ENCODE measurements at places on chromosomes 16 and 17.

GRCh38 chr17:12519956-12520594 lies 145.6 kb upstream of the MYOCD start:
- no peak for DNase-seq

DNA sequence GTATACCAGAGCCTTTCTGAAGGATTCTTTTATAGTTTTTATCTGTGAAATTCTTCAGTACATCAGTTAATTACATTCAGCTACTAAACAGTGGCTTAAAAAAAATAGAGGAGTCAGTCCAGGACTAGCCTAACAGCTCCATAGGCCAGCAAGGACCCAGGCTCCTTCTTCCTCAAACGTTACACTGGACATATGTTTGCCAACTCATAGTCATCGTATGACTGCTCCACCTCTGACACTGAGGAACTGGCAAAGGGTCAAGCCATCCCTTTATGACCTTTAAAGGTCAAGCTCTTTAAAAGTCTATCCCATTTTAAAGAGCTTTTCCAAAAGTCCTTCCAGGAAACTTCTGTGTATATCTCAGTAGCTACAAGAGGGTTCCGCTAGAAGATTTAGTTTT lies 36.6 kb downstream of the PHLPP2 start:
- no peak for DNase-seq

DNA sequence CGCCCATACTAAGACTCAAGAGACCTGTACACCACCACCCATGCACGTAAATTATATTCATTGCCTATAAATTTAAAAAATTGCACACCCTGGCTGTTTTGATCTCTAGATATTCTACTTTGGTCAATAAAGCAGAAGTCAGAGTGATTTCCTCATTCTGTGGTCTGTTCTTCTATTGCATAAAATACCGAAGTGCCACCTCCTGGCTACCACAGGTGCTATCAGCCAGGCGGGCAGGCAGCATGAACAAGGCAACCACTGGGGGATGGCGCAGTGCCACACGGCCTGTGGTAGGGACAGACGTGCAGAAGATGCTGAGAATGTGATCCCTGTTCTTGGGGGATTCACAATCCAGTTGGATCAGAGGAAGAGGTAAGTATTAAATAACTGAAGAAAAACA lies 122.3 kb downstream of the CDK5R1 start:
- peak; percentile 58 for DNase-seq

DNA sequence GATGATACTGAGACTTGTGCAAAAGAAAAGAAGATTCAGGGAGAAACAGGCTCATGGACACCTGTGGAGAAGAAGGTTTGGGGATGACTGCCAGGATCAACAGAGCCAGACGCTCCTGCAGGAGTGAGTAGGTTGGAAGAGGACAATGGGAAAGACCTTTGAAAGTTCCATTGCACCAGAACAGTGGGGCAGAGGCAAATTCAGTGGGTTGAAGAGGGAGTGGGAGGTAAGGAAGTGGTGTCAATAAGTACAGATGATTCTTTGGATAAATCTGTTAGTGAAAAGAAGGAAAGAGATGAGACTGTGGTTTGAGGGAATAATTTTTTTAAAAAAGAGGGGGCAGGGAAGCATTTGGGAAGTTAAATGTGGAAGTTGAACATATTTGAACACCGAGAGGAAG lies 212.8 kb downstream of the SOX9 start:
- DNase-seq: no peak
